ENCODE measurements at places on chromosomes 16 and 17.

GRCh38 chr17:58764373-58764772, 8.7 kb downstream of the PPM1E start:
- no peak for DNase-seq

DNA sequence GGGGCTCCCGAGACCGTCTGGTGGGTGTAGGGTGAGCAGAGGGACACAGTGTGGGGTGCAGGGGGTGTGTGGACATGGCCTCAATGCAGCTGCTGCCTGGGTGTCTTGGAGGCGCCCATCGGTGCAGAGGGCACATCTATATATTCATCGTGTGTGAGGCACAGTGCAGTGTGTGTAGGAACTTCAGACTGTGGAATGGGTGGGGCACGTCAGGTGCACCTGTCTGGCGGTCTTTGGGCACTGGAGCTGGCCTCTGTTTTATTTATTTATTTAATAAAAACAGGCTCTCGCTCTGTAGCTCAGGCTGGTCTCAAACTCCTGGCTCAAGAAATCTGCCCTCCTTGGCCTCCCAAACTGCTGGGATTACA, 16.8 kb downstream of the LASP1 start:
- DNase-seq: no peak

DNA sequence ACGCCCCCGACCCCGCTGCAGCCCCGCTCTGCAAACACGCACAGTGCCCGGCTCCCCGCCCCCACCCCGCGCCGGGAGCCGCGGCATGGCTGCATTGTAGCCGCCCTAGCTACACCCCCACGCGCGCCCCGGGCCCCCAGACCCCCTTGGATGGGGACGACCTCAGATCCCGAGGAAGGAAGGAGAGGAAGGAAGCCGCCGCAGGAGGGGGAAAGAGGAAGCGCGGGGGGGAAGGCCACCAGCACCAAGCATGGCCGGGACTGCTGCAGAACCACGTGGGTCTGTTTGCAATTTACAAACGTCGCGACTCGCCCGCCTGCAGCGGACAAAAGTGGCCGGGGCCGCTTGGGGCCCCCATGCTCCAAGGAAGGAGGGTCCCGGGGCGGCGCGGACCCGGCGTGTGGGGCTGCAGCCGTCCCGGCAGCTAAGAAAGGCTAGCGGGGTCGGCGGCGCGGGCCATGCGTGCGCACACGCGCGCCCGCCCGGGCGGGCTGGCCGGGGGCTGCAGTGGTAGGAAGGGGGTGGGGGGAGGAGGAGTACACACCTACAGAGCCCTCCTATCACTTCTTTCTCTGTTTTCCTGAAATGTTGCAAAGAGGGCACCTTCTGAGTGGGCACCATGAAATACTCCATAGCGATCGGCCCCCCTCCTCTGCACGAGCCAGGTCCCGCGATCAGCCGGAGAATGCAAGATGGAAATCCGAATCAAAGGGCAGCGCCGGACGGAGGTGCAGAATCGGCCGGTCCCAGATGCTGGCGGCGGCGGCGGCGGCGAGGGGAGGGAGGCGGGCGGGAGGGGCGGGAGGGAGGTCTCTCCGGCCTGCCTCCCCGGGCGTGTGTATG, 488 bp downstream of the TFAP4 start:
- no peak for DNase-seq

- peak; percentile 30 for DNase-seq
Measured at GRCh38 chr17:73998653-73999645, 204.5 kb upstream of the RPL38 start.

- no peak for DNase-seq
Measured at GRCh38 chr17:18231164-18231563, 5.7 kb downstream of the LLGL1 start.

- no peak for DNase-seq
Measured at GRCh38 chr17:13051915-13052314, 34.1 kb upstream of the ELAC2 start.

- DNase-seq: no peak
Measured at GRCh38 chr17:72254808-72255449, 134.1 kb downstream of the SOX9 start.
